RPMI7951 (cell line): ENCODE measurements at places on chromosomes 1 and 21.

DNA sequence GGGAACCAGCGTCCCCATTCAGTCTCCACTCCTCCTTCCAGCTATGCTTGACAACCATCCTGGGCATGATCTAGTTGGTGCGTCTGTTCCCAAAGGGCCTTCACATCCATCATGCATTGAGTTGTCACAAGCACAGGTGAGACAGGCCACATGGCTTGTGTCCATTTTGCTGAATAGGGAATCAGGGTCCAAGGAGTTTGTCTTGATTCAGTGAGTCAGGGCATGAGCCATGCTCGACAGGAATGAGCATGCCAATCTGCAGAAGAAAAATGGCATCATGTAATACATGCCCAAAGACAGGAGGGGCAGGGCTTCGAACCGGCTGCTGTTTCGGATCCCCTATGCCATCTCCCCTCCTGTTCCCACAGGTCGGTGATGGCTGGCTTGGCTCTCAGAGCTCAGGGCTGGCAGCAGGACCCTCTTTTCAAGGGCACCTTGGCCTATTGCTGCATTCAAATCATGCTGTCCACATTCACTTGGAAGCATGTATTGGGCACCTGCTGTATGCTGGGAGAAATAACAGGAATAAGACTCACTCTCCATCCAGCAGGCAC, 44.5 kb downstream of the PKP1 start:
- no peak for DNase-seq

DNA sequence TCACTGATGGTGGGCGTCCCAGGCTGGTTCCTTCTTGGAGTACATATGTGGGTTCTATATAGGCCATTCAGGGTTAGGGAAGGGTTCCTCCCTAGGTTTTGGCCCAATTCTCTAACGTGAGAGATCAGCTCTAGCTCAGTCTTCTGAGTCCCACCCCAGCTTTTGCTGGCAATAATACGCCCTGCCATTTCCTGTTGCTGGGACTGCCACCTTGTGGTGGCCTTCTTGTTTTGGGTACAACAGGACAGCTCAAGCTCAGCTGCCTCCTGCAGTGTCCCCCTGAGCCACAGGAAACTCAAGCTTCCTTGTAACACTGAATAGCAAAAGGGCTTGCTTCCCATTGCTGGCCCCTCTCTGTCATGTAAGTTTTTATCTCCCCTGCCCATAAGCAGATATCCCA, 77.8 kb downstream of the BACH1 start:
- peak; percentile 57 for DNase-seq

DNA sequence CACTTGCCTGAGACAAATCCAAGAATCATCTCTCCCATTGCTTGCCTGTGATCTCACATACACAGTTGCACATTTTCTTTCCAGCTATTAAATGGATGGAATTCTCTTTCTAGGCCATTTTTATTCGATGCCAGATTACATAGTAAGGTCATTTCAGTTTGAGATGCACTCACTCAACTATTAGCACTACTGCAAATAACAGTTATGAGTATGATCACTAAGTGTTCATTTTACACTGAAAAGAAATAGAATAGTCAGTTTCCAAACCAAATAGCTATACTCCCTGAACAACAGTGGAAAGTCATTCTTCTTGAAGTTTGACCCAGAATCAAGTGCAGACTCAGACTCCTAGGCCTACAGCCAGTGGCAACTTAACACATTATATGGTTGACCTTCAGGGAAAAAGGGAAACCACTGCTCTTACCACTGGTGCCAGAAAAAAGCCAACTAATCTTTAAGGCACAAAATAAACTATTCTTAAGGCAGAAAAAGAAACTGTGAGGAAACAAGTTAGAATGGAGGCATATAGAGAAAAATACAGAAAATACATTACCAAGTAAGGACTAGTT, 31.5 kb downstream of the WNT2B start:
- DNase-seq, result peak; percentile 9

DNA sequence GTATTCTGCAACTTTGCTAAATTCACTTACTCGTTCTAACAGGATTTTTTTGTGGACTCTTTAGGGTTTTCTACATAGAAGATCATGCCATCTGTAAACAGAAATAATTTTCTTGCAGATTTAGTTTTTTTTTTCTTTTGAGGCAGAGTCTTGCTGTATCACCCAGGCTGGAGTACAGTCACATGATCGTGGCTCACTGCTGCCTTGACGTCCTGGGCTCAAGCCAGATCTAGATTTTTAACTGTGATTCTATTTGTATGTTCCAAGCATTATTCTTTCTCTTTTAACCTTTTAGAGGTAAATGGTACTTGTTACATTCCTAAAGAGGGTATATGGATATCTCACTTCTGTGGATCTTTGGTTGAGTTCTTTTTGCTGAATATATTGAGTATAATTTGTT, 18.6 kb downstream of the FABP3 start:
- DNase-seq, result no peak

DNA sequence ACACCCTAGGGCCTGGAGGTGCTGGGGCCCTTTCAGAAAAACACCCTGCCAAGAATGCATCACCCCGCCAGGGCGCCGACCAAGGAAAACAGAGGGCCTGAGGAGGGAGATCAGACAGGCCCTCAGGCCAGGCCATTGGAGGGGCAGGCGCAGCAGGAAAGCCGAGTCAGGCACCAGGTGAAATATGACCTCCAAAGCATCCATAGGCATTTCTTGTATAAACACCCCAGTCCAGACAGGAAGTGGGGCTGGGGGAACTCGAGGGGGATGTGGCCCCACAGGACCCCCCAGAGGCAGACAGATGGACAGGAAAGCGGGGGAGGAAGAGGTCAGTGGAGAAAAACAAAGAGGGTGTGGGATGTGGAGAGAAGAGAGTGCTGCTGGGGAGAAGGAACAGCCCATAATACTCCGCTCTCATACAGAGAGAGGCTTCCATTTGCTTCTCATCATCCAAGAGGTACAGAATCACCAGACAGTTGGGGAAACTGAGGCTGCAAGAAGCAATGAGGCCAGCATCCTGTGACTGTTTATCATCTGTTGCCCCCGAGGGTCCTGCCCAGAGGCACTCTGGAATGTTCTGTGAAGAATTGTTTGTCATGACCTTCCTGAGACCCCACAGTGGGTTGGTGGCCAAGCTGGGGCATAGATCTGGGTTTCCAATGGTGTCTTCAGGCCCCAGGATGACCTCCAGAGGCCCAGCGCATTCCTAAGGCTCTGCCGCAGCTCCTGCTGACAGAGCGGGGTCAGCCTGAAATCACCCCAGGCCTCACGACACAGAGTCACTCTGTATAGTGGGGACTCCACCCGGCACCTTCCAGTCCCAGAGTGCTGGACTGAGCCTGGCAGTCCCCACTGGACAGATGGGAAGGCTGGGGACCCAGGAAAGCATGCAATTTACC, 18.0 kb downstream of the TRIM62 start:
- peak; percentile 84 for DNase-seq

DNA sequence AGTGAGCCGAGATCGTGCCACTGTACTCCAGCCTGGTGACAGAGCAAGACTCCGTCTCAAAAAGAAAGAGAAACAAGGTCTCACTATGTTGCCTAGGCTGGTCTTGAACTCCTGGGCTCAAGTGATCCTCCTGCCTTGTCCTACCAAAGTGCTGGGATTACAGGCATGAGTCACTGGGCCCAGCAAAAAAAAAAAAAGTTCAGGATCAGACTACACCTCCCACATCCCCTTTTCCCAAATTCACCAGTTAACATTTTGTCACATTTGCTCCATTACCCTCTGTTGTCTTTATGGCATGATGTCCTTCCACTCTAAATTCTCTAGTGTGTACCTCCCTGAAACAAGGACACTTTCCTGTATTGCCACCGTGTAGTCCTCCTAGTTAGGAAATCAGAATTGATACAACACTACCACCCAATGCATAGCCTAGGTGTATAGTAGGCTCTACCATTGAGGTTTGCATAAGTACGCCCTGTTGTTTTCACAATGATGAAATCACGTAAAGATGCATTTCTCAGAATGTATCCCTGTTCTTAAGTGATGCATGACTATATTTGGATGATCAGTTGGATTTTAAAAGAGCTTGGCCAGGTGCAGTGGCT, 10.7 kb downstream of the SPEN start:
- no peak for DNase-seq

DNA sequence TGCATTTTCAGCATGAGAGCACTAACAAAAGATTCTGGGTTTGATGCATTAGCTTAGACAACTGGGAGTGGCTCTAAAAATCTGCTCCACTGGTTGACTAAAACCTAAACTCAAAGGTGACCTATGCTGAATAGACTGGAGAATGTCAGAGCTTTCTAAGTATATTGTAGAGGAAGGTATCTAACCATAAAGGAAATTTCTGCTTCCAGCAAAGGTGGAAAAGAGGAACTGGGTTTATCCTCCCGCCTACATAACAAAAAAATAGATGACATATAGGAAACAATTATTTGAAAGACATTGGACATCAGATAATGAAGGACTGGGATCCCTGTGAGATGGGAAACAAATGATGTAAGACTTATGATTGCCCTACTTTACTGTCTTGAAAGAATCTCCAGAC, 35.8 kb upstream of the CR2 start:
- no peak for DNase-seq
